Sigmoid colon (tissue), 7 donors: ENCODE measurements at places on chromosomes 4 and X. TPM values are rescaled to one million over a fixed set of nuclear protein-coding genes. Genes with fewer than 3 reads are reported as not detected.
A peak's percentile ranks its signal among the peaks of the same experiment; 100 is the strongest.

Gene SMIM10L2A
- under 0.01 TPM for polyA plus RNA-seq

GRCh38 chr4:64613046-64613445 is 203.8 kb upstream of the TECRL start:
- no peak overlapping the region for H3K4me3 ChIP-seq
- no peaks in the 10 kb centered on the region for H3K36me3 ChIP-seq
- H3K4me1 ChIP-seq, result no peaks in the 10 kb centered on the region
- no peak overlapping the region for H3K27ac ChIP-seq
- H3K27me3 ChIP-seq, result no peaks in the 10 kb centered on the region
- DNase-seq, result no peak

GRCh38 chr4:161252520-161253141 is 911.2 kb downstream of the FSTL5 start:
- DNase-seq, result no peak
- H3K36me3 ChIP-seq, result no peaks in the 10 kb centered on the region
- H3K4me3 ChIP-seq, result no peak overlapping the region
- H3K27ac ChIP-seq, result no peak overlapping the region
- H3K4me1 ChIP-seq, result no peaks in the 10 kb centered on the region
- no peaks in the 10 kb centered on the region for H3K27me3 ChIP-seq

Gene CSAG3
- not detected for polyA plus RNA-seq

GRCh38 chr4:94363136-94363655 is 20.6 kb upstream of the HPGDS start:
- H3K36me3 ChIP-seq, result no peaks in the 10 kb centered on the region
- H3K4me3 ChIP-seq, result no peak overlapping the region
- no peaks in the 10 kb centered on the region for H3K4me1 ChIP-seq
- no peak for DNase-seq

Gene AFM
- polyA plus RNA-seq, result not detected

Gene C1QTNF7
- 1.2 TPM for polyA plus RNA-seq

- H3K36me3 ChIP-seq, result no peaks in the 10 kb centered on the region
- H3K27ac ChIP-seq, result no peak overlapping the region
- H3K27me3 ChIP-seq, result no peaks in the 10 kb centered on the region
Observed at GRCh38 chrX:45517090-45517973, 316.7 kb upstream of the DIPK2B start.

DNA sequence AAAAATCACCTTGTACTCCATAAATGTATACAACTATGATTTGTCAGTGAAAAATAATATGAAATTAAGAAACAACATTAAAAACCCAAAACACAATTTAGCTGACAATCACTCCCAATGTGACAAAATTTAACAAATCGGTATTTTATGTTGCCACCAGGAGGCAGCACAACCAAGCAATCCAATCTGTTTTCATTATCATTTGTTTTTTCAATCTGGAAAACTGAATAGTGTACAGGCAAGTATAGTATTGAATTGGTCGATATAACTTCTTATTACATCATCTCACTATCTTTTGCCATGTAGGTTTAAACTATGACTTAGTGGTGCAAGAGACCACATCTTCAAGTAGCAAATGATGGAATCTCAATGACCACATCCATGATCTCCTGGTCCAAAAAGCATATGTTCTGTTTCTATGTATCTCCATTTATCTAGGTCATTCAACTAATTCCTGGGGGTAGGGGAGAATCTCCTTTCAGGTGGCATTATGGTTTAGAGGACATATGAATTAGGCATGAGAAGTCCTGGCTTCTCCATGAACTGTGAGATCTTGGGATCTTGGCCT is 112.9 kb upstream of the AGA start:
- no peak overlapping the region for H3K4me3 ChIP-seq
- no peaks in the 10 kb centered on the region for H3K36me3 ChIP-seq
- no peaks in the 10 kb centered on the region for H3K4me1 ChIP-seq
- DNase-seq, result no peak
- no peak overlapping the region for H3K27ac ChIP-seq

DNA sequence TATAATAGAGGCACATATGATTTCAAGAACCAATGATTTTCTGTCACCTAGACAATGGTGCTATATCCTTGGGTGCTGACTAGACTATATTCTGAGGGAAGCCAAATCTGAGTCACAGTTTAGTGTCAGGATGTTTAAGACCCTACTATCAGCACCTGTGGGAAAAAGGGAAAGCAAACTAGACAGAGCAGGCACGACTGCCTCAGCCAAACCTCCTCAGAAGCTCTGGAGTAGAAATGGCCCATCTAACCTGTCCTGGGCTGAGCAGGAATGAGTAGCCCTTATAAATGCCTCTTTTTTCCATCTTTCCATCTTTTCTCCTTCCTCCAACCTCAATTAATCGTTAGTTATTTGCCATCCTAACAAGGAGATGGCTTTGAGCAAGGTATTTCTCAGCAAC is 80.4 kb upstream of the TECRL start:
- no peak for DNase-seq
- no peak overlapping the region for H3K4me3 ChIP-seq

DNA sequence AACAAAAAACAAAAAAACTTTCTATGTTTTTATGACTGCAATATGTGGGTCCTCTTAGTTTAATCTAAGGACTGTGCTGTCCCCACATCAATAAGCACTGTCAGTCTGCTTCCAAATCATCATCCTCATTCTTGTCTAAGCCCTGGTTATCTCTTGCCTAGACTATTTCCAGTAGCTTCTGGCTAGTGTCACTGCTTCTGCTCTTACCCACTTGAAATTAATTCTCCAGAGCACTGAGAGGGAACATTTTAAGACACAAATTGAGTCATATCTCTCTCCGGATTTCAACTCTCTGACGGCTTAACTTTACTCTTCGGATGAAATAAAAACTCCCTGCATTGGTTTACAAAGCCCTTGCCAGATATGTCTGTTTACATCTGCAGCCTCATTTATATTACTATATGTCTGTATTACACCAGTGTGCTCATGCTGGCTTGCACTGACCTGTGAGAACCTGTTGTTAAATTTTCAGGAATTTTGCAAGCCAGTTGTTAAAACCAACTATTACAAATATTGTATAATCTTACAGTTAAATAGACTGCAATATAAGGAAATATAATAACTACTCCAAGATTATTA is 345.9 kb downstream of the ADGRL3 start:
- H3K4me3 ChIP-seq, result no peak overlapping the region
- H3K27ac ChIP-seq, result no peak overlapping the region
- H3K36me3 ChIP-seq, result no peaks in the 10 kb centered on the region

- DNase-seq, result no peak
- H3K36me3 ChIP-seq, result no peaks in the 10 kb centered on the region
- peaks cover 16% of the 10 kb centered on the region for H3K4me1 ChIP-seq
- H3K4me3 ChIP-seq, result no peak overlapping the region
- H3K27ac ChIP-seq, result no peak overlapping the region
Observed at GRCh38 chrX:133321451-133321850, 93.8 kb downstream of the GPC4 start.

Gene CLDN2
- 0.60 TPM for polyA plus RNA-seq

- no peak overlapping the region for H3K27ac ChIP-seq
- H3K27me3 ChIP-seq, result no peaks in the 10 kb centered on the region
- no peaks in the 10 kb centered on the region for H3K4me1 ChIP-seq
- no peak overlapping the region for H3K4me3 ChIP-seq
Observed at GRCh38 chr4:38531141-38531727, 132.8 kb upstream of the KLF3 start.

DNA sequence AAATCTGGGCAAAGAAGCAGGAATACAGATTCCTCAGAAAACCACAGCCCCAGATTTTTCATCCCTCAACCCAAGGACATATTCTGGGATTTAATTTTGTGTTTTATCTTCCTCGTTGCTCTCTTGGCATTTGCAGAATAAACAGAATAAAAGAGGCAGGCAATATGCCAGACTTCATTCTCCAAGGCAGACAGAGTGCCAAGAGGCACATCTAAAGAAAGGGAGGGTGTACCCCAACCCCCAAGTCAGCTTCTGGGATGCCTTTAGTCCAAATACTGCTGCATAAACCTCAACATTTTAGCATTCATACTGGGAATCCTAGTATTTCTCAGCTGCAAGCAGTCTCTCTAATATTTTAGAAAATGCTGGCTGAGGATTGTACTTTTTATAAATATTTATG is 629.2 kb downstream of the KLHL13 start:
- no peaks in the 10 kb centered on the region for H3K27me3 ChIP-seq
- H3K4me1 ChIP-seq, result peaks cover 6% of the 10 kb centered on the region
- no peak overlapping the region for H3K27ac ChIP-seq
- no peak for DNase-seq

GRCh38 chr4:86452924-86453531 is 93.2 kb upstream of the MAPK10 start:
- H3K4me3 ChIP-seq, result peak overlapping the region; percentile 36
- H3K27me3 ChIP-seq, result no peaks in the 10 kb centered on the region
- H3K27ac ChIP-seq, result peak overlapping the region; percentile 71
- no peaks in the 10 kb centered on the region for H3K4me1 ChIP-seq
- no peaks in the 10 kb centered on the region for H3K36me3 ChIP-seq
- DNase-seq, result peak; percentile 66

Gene UGT2B11
- polyA plus RNA-seq, result 0.06 TPM

- H3K4me1 ChIP-seq, result no peaks in the 10 kb centered on the region
- no peak overlapping the region for H3K27ac ChIP-seq
- no peak overlapping the region for H3K4me3 ChIP-seq
- H3K27me3 ChIP-seq, result no peaks in the 10 kb centered on the region
Observed at GRCh38 chr4:77434299-77435092, 171.1 kb upstream of the CXCL13 start.
